Mesendoderm (in vitro differentiated cells): ENCODE measurements at places on chromosomes 5 and 9.

- peak; percentile 40 for DNase-seq
These were observed 368.4 kb upstream of the GRAMD2B start for GRCh38 chr5:126054577-126055347.

DNA sequence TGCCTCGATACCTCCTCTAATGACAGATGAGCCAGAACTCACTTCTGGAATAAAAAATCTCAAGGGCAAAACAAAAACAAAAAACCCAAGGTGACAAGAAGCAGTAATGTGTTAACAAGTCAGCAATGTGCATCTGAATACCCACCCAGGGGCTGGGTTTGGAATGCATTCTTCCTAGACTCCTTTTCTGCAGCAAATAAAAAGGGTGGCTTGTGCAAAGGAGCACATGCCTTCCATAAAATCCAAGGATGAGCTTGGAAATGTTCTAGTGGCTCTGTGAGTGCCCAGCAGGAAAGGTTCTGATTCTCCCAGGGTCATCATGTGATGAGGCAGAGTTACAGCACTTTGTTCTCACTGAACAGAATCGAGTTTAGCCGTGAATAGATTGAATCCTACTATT lies 599.9 kb downstream of the RAB3C start:
- peak; percentile 32 for DNase-seq

GRCh38 chr5:9512457-9512856 lies 33.4 kb downstream of the SEMA5A start:
- no peak for DNase-seq

DNA sequence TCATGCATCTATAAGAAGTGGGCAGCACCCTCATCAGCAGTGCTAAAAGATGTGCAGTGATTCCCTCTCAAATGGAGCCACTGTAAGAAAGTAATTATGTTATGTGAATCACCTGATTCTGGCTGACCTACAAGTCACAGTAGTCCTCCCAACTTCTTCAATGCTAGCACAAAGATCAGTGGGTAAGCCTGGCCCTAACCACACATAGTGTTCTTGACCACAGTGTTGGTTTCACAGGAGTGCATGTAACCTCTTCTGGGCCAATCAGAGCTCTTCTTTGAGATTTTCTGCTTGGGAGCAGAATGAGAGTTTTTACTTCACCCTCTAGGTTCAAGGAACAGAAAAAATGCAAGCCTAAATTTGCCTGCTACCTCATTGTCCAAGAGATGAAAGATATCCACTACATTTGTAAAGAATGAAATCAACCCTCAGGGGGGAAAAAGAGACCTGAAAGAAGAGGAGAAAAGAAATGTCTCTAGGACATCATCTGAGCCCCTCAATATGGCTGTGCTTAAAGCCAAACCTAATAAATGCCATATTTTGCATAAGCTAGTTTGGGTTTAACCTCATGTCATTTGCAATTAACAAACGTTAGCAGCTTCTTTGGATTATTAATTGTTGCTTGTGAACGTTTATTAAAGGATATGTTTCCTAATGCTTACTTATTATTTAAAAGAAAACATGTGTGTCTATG lies 65.3 kb upstream of the ADRB2 start:
- no peak for DNase-seq

DNA sequence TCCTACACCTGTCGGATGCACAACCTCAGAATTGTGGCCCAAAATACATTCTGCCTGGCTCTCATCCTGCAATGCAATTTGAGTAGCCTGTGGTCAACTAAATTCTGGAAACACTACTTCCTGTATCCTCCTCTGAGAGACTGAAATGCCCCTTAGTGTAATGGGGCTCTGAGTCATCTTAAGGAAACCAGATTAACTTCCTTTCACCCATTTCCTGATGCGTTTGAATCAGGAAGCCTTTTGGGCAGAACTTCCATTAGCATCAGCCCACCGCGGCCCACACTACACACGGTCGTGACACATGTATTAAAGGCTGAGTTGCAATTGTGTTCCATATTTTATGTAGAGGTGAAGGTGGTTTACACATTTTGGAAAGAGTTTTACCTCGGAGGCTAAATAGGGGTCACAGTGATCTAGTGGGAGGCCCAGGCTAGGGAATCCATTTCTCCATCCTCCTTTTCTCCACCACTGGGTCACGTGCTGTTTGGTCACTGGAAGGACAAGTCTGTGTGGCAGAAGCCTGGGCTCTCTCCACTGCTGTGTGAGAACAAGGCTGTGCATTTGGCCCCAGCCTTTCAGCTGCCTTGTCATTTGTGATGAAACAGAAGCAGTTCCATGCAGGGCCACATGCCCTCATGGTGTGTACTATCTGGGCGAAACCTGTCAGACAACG lies 55.9 kb downstream of the DAP start:
- peak; percentile 58 for DNase-seq

- DNase-seq: no peak
These were observed 18.3 kb upstream of the CCDC192 start for GRCh38 chr5:127684726-127685467.

GRCh38 chr5:135211791-135212190 lies 177.8 kb upstream of the PITX1 start:
- peak; percentile 29 for DNase-seq

DNA sequence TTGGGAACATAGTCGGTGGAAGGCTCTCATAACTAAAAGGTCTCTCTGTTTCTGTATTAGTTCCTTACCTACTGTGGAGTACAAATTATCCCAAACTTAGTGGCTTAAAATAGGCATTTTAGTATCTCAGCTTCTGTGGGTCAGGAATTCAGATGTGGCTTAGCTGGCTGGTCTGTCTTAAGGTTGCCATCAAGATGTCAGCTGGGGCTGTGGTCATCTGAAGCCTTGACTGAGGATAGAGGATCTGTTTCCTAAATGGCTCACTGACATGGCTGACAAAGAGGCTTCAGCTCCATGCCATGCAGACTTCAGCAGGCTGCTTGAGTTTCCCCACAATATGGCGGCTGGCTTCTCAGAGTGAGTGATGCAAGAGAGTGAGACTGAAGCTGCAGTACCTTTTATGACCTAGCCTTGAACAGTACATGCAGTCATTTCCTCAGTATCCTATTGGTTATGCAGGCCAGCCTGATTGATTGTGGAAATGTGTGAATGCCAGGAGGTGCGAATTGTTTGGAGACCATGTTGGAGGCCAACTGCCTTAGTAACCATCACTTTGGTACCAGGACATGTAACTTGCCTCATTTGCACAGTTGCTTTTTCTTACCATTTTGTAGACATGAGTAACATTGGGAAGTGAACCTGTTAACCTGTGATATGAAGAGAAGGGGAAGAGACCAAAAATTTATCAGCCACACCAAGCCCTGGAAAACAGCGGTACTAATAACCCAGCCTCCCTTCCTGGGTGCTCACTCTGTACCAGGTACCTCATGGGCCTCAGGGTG lies 152.8 kb upstream of the IER5L start:
- peak; percentile 83 for DNase-seq

GRCh38 chr5:102711525-102712385 lies 43.4 kb upstream of the PAM start:
- DNase-seq: peak; percentile 46

- no peak for DNase-seq
These were observed 91.8 kb upstream of the DPYSL3 start for GRCh38 chr5:147601652-147602051.

GRCh38 chr5:69049151-69049550 lies 44.7 kb upstream of the SLC30A5 start:
- DNase-seq: no peak

DNA sequence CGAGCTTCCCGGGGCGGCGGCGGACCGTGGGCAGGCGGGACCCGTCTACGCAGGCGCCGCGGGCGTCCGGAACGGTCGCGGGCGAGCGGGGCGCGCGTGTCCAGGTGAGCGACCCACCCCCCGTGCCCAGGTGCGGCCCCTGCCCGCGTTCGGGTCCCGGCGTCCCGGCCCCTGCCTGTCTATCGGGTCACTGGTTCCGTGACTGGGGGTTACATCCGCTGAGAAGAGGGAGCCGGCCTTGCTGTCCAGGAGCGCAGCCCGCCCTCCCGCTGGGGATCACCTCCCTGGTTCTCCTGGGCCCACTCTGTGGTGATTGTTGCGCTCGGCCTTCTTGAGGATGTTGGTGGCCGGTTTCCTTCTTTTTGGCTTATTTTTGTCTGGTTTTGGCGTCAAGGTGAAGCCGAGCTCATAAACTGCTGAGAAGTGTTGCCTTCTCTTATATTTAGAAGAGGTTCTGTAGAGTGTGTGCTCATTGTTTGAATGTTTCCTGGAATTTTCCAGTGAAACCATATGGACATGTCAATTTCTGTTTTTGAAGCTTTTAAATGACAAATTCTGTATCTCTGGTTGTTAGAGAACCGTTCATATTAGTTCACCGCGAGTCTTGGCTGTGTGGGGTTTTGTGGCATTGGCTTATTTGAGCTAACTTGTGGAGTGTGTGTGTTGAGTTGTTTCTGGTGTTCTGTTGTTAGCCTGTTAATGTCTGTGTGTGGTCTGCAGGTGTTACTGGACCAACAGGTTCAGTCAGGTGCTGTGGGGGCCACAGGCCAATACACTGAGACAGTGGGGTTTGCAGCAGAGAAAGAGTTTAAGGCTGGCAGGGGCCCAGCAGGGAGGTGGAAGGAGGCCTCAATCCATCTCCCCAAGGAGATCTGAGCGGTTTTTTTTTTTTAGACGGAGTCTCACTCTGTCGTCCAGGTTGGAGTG lies 621 bp downstream of the CEP72 start:
- peak; percentile 37 for DNase-seq

- DNase-seq: peak; percentile 28
These were observed 49.4 kb downstream of the ATP10B start for GRCh38 chr5:160802592-160802991.
